ENCODE measurements at places on chromosomes 2 and 18.

DNA sequence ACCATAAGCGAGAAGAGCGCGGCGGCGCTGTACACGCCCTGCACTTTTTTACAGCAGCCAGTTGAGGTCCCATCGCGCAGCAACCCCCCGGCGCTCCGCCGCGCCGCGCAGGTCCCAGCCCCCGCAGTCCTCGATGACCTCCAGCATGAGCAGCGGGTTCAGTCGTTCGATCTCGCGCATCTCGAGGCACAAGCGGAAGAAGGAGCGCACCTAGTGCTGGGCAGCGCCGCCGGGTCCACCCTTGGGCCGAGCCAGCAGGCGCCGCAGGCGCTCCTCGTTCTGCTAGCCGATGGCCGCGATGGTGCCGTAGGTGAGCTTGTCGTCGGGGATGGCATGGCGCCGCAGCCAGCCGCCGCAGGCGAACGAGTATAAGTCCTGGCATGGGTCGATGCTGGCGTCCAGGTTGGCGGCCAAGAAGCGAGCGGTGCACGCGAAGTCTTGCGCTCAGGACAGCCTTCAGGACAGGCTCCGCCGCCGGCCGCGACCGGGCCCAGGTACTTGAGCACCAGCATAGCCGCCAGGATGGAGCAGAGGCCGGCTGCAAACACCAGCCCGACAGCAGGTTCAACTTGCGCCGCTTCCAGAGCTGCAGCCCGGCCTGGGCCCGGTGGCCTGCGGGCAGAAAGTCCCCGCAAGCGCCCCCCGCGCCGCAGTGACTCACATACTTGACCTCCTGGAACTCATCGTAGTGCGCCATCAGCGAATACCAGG lies 8.3 kb downstream of the ALPP start:
- DNase-seq, result no peak

- no peak for DNase-seq
Measured at GRCh38 chr18:49515516-49515915, 28.5 kb upstream of the C18orf32 start.

- no peak for DNase-seq
Measured at GRCh38 chr2:43701111-43701510, 24.9 kb upstream of the C1GALT1C1L start.

GRCh38 chr18:60981682-60982328 lies 351.4 kb upstream of the CDH20 start:
- DNase-seq, result no peak

DNA sequence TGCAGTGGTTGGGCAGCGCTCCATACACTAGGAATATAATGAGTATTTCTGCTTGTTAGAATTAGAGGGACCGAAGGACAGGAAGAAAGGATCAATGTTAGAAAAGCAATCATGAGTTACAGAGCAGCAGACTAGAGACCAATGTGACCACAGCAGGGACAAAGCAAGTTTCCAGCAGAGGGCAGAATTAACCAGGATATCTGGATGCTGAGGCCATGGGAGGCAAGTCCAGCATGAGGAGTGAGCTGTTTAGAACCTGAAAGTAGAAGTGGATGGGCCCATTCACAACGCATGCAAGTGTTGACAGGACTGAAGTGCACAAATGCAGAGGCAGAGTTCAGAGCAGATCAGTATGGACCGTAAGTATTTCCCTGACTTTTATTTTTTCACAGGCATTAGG lies 910.4 kb upstream of the GYPC start:
- DNase-seq, result no peak

DNA sequence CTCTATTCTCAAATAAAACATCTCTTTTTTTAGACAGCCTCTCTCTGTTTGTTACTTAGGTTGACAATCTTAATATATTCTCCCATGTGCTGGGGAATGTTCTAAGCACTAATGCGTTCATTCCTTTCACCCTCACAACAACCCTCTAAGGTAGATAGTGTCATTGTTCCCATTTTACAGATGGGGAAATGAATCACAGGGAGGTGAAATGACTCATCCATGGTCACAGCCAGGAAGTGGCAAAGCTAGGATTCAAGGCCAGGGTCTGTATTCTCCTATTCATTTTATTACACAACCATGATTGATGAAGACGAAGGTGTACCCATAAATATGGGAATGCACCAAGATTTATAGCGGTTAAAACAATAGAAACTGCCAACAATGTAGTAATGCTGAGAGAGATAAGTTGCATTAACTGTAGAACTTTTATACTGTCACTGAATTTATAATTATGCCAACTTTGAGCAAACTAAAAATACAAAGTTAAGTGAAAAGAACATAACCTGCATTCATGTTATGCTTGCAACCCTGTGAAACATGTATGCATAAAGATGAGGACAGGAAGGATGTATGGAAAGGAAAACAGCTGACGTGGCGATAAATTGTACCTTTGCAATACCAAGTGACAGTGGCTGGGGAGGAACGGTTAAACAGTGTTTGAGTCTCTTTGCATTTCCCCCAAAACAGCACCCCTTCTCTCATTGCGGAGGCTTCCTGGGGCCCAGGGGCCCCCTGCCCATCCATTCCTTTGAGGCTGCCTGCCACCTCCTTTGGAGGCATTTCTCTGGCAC lies 257.7 kb upstream of the AGAP1 start:
- no peak for DNase-seq

GRCh38 chr2:202436626-202437025 lies 60.5 kb downstream of the BMPR2 start:
- DNase-seq, result no peak

- no peak for DNase-seq
Measured at GRCh38 chr2:3264010-3264744, 113.4 kb downstream of the EIPR1 start.

GRCh38 chr18:70622622-70623419 lies 334.0 kb downstream of the SOCS6 start:
- DNase-seq, result no peak

GRCh38 chr2:67260343-67261277 lies 136.5 kb upstream of the ETAA1 start:
- DNase-seq, result no peak

DNA sequence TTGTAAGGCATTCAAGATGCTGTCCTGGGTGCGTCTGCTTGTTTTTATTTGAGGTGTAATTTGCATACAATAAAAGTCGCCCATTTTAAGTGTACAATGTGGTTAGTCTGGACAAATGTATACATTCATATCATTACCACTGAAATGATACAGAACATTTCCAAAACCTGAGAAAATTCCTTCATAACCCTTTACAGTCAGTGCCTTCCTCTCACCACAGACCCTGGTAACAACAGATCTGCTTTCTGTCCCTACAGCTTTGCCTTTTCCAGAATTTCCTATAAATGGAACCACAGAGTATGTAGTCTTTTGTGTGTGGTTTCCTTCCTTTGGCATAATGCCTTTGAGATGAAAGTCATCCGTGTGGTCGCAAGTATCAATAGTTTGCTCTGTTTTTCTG lies 45.8 kb upstream of the NFU1 start:
- no peak for DNase-seq

DNA sequence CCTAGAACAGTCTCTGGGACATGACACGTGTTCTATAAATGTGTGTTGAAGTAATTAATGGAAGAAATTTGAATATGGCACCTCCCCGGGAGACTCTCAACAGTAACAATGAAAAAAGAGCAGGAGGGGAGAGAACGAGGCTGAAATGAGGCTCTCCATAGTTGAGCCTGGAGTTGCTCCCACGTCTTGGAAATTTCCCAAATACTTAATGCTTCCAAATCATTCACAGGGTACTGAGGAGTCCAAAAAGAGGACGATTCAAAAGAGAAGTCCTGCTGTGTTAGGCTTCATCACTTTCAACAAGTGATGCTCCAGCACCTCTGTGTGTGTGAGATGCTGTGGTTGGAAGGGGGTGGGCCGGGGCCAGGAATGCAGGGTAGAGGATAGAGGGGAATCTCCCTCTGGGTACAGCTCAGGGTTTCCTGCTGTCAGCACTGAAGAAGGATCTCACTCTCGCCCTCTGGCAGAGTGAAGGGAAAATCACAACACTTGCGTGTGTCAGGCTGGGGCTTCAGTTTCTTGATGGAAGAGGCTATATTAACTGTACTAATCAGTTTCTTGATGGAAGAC lies 18.1 kb upstream of the ZNF407 start:
- no peak for DNase-seq

- no peak for DNase-seq
Measured at GRCh38 chr18:22510697-22511096, 93.0 kb upstream of the CTAGE1 start.

GRCh38 chr2:217829420-217829819 lies 173.4 kb downstream of the TNS1 start:
- DNase-seq, result no peak

DNA sequence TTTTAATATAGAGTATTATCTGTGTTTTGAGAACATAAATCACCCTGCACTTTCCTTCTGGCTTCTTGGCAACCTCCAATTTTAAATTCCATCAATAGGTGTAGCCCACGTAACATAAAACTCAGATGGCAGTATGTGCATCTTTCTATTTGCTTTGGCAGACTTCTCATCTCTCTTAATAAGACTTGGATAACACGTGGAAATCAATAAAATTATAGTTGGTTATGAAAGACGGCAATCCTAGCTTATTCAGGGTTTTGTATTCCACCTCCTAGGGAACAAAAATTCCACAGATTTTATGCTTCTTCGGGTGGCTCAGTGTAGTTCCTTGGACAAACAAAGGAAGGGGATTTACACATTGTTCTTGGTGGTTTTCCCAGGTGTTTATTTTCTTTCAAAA lies 299.3 kb downstream of the RND3 start:
- DNase-seq, result no peak

GRCh38 chr2:126863336-126864015 lies 35.2 kb upstream of the TEX51 start:
- no peak for DNase-seq

- DNase-seq, result no peak
Measured at GRCh38 chr2:20401489-20401835, 45.4 kb upstream of the RHOB start.

DNA sequence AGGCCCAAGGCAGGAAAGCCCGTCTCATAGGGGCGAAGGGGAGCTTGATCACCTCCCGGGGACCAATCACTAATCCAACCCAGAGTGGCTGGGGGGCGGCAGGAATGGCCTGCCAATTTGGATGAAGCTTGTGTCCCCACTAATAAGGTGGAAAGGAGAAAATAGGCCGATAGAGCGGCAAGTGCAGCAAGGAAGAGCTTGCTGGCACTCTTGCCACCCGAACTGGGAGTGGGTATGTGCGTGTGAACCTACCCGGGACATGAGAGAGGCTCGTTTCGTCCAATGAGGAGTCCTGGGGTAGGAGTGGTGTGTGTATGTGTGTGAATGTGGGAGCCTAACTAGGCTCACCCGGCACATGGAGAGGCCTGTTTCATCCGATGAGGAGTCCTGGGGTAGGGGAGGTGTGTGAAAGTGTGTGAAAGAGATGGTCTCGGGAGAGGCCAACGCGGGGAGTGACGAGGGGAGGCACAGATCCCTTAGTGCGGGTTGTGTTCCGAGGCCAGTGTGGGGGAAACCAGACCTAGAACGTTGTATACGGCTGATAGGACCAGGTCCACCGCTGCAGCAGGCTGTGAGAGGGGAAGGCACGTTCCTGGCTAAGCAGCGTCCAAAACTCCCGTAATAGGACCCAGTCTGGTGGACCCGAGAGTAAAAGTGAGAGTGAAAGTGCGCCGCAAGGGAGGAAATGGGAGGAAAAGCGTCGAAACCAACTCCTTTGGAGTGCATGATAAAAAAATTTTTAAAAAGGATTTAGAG lies 47.1 kb upstream of the SELENOI start:
- peak; percentile 17 for DNase-seq

DNA sequence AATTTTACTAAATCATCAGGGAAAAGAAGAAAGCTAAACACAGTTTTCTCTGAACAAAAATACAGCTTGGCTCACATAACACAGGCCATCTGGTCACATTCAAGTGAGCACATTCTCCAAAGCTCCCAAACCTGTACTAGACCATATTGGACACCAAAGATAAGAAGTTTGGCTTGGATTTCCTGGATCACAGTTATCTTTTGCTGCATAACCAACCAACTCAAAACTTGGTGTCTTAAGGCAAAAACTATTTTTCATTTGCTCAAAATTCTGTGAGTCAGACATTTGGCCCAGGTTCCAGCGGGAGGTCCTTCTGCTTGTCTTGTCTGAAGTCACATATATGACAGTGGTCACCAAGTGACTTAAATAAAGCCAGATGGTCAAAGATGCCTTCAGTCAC lies 83.2 kb downstream of the GYPC start:
- no peak for DNase-seq

GRCh38 chr2:11752906-11753305 lies 6.5 kb downstream of the LPIN1 start:
- DNase-seq, result no peak

- DNase-seq, result no peak
Measured at GRCh38 chr2:235507928-235508327, 14.1 kb downstream of the AGAP1 start.

- no peak for DNase-seq
Measured at GRCh38 chr18:38718365-38718901, 1152.8 kb upstream of the CELF4 start.

GRCh38 chr2:17851731-17852585 lies 26.5 kb upstream of the KCNS3 start:
- DNase-seq, result no peak

GRCh38 chr2:158412206-158412605 lies 44.3 kb downstream of the CCDC148 start:
- no peak for DNase-seq

DNA sequence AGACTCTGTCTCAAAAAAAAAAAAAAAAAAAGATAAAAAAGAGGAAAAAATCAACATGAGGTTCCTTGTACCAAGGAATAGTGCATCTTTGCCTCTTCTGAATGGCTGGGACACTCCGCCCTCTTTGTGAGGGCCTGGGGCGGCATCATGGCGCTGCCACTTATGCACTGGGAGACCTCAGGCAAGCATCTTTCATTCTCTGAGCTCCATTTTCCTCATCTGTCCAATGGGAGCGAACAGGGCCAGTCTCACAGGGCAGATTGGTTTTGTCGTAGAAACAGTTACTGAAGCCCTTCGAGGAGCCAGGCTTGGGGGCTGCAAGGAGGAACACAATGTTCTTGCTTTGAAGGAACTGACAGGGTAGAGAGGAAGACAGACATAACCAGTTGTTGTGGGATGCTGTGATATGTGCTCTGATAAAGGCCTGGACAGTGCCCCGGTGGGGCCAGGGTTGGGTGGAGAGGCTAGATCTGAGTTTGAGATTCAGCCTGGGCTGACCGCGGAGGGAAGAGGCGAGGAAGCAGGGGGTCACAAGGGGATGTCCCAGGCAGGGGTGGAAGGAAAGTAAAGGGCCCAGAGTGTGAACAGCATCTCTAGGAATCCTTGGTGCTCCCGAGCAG lies 14.1 kb downstream of the ZFP36L2 start:
- DNase-seq, result no peak

GRCh38 chr2:197198890-197199289 lies 111.7 kb downstream of the ANKRD44 start:
- peak; percentile 97 for DNase-seq

DNA sequence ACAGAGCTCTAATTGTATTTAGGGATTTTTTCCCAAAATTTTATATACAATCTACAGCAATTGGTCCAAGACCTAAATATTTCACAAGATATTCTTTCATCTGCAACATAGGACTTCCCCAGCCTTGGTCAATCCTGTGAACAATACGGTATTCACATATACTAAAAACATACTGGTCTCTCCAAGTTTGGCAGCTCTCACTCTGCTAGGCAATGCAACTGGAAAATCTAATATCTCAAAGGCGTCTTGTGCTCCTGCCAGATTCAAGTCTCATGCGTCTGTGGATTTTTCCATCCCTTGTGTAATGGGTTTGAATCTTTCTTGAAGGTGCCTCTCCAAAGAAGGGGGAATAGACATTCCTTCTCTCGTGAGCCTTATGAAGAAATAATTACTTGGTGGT lies 27.4 kb upstream of the MBOAT2 start:
- DNase-seq, result no peak

All from central memory CD4-positive, alpha-beta T cell (primary cell).